Uterus (tissue), 4 donors: ENCODE measurements at places on chromosomes 11 and 22. TPM values are rescaled to one million over a fixed set of nuclear protein-coding genes. Genes with fewer than 3 reads are reported as not detected.

DNA sequence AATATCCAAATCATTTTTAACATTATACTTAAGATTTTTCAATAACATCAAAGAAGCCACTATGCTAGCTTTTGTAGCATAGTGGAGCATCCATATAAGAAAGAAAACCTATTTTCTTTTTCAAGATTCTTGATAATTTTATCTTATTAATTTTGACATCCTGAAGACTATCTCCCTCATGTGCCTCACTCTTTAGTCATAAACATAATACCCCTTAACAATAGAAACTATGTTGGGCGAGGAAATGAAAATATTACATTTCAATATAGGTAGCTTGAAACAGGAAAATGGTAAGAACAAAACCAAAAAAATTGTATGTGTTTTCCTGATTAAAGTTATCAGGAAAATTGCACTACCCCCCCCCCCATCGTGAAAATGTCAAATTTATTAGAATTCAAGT, 40.1 kb downstream of the ELMOD1 start:
- DNase-seq: no peak

DNA sequence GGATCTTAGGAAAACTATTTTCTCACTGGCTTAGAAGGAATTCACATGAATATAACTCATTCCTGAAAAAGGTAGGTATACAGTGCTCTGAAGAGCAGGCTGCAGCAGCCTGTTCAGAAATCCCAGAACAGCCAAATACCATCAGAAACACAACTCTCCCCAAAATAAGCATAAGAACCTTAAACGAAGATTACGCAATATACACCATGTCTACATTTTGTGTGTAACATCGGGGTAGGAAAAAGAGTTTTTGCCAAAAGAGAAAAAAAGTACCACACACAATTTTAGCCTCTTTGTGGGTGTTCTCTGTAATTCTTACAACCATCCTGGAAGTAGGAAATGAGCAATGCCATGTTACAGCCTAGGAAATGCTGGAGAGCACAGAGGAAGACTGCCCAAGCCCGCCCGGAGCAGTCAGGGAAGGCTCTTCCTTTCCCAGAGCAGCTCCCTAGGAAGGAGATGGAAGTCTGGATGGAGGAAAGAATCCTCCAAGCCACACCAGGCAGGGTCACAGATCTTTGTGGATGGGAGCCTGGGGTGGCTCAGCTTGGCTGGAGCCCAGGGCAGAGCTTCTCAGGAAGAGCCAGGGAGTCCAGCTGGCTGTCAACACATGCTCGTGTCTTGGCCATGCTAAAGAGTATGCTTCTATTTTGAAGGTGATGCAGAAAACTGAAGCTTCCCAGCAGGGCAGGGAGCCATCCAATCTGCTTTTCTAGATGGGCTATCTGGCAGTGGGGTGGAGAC, 49.7 kb upstream of the ARFGAP3 start:
- DNase-seq: peak; percentile 68

NRIP3 gene
- total RNA-seq: 3.3 TPM

OSBP2 gene
- 7.7 TPM for total RNA-seq

NCAM1 gene
- total RNA-seq: 54.4 TPM

GRCh38 chr11:5004424-5005274, 10.0 kb downstream of the OR51L1 start:
- DNase-seq: no peak

DNA sequence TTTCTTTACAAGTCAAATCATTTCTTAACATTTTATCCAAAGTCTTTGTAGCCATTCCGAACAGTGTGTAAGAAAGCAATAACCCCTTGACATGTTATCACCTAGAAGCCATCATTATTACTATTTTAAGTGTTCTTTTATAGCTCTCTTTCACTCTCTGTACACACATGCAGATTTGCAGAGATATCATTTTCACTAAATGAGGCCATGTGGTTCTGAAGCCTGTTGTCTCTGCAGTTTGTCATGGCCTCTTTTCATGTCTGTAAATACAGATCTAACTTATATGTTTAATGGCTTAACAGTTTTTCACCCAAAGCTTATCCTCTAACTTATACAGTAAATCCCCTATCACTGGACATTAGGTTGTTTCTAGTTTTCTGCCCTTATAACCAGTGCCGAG, 166.8 kb downstream of the MYO18B start:
- no peak for DNase-seq

DNA sequence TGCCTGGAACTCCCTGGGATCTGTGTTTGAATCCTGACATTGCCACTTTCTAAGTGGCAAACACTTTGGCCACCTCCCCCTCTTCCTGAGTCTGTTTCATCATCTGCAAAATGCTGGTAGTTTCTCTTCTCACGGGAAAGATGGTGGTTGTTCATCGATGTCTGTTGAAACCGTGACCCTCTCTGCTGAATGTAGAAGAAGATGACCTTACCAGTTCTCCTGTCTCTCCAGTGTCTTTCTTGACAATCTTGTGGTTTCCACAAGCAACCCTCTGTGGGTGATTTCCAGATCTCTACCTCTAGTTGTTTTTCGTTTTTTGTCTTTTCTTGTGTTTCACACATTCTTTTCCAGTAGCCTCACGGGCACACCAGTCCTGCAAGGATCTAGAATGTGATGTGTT, 27.5 kb downstream of the ZBTB16 start:
- DNase-seq: no peak
